Placental pericyte (primary cell): ENCODE measurements at places on chromosomes 1 and 21. TPM values are rescaled to one million over a fixed set of nuclear protein-coding genes. Genes with fewer than 3 reads are reported as not detected.

Gene MCOLN3
- total RNA-seq, result 0.29 and 0.44 TPM in 2 replicates

Gene OR2T2
- not detected in 2 replicates for total RNA-seq

Gene BARHL2
- not detected in 2 replicates for total RNA-seq

Gene CELA3A
- total RNA-seq, result not detected in 2 replicates

Gene RNU1-1
- total RNA-seq, result under 0.01 TPM in 2 replicates

Gene AGBL4
- not detected in 2 replicates for total RNA-seq

Gene CCDC24
- 3.7 and 4.4 TPM in 2 replicates for total RNA-seq
